IPS-NIHi11 (cell line): ENCODE measurements at places on chromosomes 6 and 20.

DNA sequence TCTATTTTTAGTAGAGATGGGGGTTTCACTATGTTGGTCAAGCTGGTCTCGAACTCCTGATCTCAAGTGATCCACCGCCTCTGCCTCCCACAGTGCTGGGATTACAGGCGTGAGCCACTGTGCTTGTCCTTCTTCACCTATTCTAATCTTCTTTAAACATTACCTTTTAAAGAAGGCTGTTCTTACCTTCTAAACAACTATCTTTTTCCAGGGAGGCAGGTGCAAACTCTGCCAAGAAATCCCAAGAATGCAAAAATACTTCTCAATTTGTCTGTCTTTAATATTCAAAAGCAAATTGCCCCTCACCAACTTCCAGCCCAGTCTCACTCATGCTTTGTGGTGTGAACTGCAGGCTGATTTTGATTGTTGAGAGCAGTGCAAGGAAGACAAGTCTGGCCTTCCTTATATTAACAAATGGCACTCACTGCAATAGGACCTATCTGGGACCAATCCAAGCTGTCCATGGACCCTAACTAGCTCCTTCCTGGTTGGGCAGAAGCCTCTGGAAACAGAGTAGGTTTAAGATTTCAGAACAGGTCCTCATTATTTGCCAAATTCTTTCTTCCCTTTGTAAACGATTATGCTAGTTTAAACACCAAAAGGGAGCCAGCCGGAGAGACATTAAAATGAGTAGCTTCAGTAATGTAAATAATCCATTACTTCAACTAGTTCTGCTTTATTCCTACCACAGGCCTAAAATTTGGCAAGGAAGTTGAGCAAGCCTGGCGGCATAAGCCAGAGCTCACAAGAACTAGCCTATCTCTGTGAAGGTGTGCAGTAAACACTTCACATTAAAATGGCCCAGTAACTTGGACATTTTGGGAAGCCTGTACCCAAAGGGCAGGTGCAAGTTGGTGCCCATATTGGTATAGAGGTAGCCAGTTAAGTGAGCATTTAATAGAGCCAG is 1.6 kb downstream of the SCAND1 start:
- no peak for DNase-seq

DNA sequence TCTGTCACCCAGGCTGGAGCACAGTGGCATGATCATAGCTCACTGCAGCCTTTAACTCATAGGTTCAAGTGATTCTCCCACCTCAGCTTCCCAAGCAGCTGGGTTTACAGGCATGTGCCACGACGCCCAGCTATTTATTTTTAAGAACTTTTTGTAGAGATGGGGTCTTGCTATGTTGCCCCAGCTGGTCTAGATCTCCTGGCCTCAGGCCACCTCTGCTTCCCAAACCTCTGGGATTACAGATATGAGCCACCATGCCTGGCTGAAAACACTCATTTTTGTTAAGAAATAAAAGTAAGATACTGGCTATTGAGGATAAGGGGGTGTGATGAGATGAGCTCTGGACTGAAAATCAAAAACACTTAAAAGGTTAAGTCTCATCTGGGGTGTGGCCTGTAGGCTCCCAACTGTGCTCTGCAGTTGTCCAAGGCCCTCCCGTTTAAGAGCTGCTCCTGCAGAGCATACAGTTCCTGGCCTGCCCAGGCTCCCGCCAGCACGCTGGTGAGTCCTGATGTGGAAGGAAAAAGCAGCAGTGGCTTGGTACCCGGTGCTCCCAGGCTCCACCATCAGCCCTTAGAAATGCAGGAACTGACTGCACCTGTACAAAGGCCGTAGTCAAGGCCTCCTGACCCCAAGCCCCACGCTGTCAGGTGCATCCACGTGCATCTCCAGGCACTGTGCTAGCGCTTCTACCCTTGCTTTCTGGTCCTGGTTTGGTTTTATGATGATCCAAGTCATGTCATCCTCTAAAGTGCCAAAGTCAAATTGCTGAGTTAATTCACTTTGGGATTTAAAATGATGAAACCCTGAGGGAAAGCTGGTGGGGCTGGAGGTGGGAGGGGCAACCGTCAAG is 111.5 kb downstream of the TMEM242 start:
- no peak for DNase-seq

DNA sequence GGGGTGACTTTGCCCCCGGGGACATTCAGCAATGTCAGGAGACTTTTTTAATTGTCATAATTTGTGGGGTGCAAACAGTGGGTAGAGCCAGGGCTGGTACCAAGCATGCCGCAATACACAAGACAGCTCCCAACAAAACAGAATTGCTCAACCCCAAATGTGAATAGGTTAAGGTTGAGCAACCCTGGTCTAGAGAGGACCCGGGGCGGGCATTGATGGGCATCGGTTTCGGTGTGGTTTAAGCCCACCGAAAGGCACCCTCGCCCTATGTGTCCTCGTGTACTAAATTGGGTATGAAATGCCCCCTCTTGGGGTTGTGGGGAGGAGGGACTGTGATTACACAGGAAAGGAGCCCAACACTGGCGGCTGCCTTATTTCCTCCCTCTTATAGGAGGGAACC is 36.0 kb downstream of the KIAA1755 start:
- DNase-seq, result no peak

DNA sequence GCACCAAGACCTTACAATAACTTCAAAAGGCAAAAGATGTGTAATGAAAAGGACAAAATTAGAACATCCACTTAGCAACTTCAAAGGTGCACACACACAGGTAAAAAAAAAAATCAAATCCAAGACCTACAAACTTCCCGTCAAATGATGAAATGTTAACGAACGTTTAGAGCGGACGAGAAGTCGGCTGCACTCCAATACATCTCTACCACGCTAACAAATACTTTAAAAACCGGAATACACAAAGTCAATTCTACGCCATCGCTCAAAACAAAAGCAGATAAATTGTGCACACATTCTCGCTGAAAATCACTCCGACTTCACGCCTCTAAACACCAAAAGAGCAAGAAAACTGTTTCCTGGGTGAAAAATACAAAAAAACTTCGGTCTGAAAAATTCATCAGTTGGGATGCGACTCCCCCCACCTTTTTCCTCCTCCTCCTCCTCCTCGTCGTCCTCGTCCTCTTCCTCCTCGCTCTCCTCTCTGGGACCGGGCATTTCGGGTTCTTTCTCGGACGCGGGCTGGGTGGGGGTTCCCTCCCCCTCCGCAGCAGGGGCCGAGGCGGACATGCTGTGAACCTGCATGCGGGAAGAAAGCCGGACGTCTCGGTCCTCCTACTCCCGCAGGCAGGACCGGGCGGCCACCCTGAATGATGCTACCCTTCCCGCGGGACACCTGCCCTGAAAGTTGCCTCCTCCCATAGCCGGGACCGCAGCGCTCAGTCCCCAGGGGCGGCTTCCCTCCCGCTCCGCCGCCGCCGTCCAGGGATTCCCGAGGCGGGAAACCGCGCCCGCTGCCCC is 712 bp downstream of the DEK start:
- no peak for DNase-seq

- DNase-seq, result no peak
Observed at GRCh38 chr6:72950114-72950860, 275.0 kb downstream of the KHDC1L start.

GRCh38 chr6:34457382-34457741 is 8.5 kb upstream of the PACSIN1 start:
- DNase-seq, result no peak

DNA sequence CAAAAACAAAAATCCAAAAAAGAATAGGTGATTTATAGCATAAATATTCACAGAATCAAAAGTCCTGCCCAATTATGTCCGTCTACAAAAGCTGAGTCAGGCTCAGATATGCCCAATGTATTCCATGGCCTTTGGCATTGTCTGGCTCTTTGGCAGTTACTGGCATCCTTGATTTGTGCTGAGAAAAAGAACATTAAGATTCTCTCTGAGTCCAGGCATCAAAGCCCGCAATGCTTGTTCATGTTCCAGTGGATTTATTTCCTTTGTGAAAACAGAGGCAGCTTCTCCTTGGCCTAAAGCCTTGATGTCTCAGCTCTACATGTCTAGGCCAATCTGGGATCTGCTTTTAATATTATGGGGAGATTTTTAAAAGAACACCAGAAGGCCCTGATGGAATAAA is 76.1 kb upstream of the SLC4A11 start:
- no peak for DNase-seq

GRCh38 chr20:22833851-22834250 is 201.3 kb upstream of the SSTR4 start:
- no peak for DNase-seq

- no peak for DNase-seq
Observed at GRCh38 chr6:14756340-14756739, 489.5 kb upstream of the JARID2 start.

- DNase-seq, result no peak
Observed at GRCh38 chr6:126824815-126825214, 293.7 kb upstream of the RSPO3 start.

DNA sequence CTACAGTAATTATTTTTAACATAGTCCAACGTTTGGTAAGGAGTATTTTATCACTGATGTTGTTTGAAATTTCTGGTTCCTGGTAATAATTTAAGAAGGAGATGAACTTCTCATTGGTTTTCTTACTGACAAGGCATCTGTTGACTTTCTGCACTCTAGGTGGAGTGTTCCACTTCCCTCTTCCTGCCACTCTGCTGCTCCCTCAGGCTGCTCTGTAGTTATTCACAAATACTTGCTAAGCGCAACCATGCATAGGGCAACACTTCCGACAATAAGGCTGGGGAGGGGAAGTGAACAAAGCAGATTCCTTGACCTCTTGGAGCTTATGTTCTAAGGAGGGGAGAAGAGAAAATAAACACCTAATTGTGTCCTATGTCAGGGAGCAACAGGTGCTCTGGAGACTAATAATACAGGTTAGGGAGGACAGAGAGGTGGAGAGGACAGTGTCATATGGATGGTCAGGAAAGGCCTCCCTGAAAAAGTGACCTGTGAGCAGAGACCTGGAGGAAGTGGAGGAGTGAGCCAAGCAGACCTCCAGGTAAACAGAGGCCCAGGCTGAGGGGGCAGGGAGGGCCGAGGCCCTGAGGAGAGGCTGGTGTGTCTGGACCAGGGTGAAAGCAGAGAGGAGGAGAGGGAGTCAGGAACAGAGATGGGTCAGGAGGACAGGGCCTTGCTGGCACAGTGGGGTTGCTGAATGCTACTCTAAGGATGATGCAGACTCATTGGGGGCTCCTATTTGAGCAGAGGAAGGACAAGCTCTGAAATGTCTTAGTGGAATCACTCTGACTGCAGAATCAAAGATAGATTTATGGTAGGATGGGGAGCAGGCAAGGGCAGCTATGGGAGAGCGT is 134.8 kb upstream of the SLC24A3 start:
- DNase-seq, result no peak

GRCh38 chr6:30938730-30939129 is 2.0 kb upstream of the MUCL3 start:
- DNase-seq, result no peak
